ENCODE measurements at places on chromosomes 2 and 18.

DNA sequence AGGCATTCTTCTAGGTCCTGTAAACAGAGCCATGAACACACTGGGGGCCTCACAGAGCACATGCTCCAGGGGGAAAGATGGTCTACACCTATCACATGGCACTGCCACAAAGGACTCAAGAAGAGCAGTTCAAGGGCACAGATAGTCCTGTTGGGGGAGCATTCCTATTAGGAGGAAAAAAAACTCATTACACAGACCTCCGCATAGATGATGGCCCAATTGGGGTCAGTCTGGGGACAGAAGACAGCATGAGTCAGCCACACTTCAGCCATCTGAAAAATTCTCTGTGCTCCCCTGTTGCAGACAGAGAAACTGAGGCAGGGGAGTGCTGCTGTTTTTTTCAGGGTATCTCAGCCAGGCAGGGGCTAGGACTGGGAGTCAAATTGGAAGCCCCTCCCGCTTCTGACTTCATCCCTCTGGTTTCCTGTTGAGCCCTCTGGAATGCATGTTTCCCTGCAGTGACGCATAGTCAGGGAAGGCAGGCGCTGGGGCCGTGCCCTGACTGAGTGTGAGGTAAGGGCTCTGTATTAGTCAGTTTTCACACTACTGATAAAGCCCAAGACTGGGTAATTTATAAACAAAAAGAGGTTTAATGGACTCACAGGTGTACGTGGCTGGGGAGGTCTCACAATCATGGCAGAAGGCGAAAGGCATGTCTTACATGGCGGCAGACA is 67.9 kb downstream of the RHOB start:
- DNase-seq = peak; percentile 71

GRCh38 chr2:126886211-126886915 is 12.3 kb upstream of the TEX51 start:
- no peak for DNase-seq

GRCh38 chr2:63654959-63655358 is 66.2 kb downstream of the MDH1 start:
- no peak for DNase-seq

- DNase-seq = no peak
Measured at GRCh38 chr18:47081578-47081977, 46.2 kb upstream of the ELOA2 start.

- peak; percentile 25 for DNase-seq
Measured at GRCh38 chr2:218074031-218074430, 5.0 kb downstream of the RUFY4 start.

DNA sequence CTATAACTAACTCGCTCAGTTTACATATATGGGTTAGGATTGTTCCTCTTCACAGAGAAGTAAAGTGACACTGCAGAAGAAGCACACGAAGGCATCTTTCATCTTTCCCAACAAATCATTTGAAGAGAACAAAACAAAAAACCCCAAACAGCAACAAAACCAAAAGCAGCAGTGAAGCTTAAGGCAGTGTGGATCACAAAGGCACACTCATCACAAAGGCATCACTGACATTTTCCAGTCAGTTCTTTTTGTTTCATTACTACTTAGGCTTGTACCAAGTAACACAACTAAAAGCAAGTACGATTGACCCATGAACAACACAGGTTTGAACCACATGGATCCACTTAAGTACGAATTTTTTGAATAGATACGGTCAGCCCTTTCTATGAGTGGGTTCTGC is 75.7 kb downstream of the RNF152 start:
- DNase-seq = no peak

Measured in H4 (cell line).